ENCODE measurements at places on chromosomes 3 and 15.

- DNase-seq = no peak
Measured at GRCh38 chr3:10516544-10517452, 11.4 kb upstream of the ATP2B2 start.

DNA sequence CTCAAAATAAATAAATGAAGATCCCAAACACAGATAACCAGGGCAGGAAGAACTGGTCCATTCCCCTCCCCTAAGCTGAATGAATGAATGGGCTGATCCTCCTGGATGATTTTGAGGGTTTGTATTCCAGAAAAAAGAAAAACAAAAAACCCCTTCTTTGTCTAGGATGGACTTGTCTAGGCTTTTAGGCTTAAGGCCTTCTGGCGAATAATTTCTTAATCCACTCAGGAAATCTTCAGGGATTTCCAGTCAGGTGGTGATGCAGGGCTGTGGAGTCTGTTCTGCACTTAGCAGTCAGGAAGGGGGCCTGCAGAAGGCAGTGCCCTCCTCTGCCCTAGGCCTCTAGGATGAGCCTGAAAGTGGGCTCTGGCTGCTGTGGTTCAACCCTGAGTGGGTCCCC is 52.1 kb downstream of the BDH1 start:
- DNase-seq = no peak

- no peak for DNase-seq
Measured at GRCh38 chr3:56051052-56051451, 417.2 kb downstream of the ERC2 start.

DNA sequence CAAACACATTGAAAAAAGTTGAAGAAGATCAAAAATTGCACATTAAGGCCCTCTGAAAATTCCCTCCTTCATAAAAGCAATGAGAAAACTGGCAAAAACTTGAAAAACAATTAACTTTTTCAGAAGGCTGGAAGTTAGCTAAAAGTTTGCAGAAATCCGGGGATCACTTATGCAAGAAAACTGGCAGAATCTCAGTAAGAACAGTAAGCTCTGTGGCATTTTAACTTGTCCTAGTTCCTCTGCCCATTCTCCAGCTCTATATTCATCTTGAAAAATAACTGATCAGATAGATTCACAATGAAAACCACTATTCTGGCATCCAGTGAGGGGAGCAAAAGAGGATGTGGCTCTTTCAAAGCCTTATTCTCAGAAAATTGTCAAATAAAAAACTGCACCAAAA is 566.8 kb downstream of the NTRK3 start:
- DNase-seq = no peak

- no peak for DNase-seq
Measured at GRCh38 chr15:60389261-60390077, 8.3 kb downstream of the ANXA2 start.

GRCh38 chr3:53224026-53224425 is 31.8 kb downstream of the TKT start:
- DNase-seq = no peak

Data from activated naive CD8-positive, alpha-beta T cell treated with anti-CD3 and anti-CD28 coated beads, Interleukin-2, amount 50 U/mL, for 24 hours (primary cell).